ENCODE measurements at places on chromosomes 11 and 22. TPM values are rescaled to one million over a fixed set of nuclear protein-coding genes. Genes with fewer than 3 reads are reported as not detected.

GRCh38 chr11:133946051-133946450 lies 10.7 kb downstream of the IGSF9B start:
- no peak overlapping the region for H3K27ac ChIP-seq
- H3K4me3 ChIP-seq = no peak overlapping the region
- no peak for DNase-seq
- no peaks in the 10 kb centered on the region for H3K27me3 ChIP-seq
- peaks cover 16% of the 10 kb centered on the region for H3K4me1 ChIP-seq

DNA sequence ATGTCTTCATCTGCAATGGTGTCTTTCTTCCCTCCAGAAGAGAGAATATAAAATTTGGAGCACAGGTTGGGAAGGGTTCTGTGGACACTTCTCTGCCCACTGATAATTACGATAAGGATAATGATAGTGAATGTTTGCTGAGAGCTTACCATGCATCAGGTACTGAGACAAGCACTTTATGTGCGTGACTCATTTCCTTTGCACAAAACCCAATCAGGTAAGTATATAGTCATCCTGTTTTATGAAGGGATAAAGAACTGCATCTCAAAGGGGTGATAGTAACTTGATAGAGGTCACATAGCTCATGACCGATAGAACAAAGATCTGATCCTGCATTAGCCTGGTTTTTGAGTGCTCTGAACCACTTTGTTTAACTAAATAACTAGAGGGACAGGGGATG lies 9.4 kb downstream of the DRD2 start:
- no peak for DNase-seq
- no peaks in the 10 kb centered on the region for H3K4me1 ChIP-seq

- no peaks in the 10 kb centered on the region for H3K36me3 ChIP-seq
- DNase-seq = no peak
- H3K27me3 ChIP-seq = no peaks in the 10 kb centered on the region
- no peak overlapping the region for H3K4me3 ChIP-seq
- no peaks in the 10 kb centered on the region for H3K4me1 ChIP-seq
- no peak overlapping the region for H3K27ac ChIP-seq
Observed at GRCh38 chr11:87290304-87290922, 252.7 kb downstream of the TMEM135 start.

DNA sequence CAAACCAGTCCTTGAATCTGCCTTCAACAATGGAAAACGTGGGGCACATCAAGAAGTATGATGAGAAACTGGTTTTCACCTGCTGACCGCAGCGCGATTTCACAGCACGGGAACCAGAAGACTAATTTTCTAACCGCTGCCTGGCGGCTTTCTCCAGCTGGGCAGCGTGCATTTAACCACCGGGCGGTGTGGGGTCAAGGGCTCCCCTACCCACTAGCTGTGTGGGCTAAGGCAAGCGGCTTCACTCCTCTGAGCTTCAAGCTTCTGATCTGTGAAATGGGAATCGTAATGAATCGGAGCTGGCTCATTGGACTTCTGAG lies 4.2 kb downstream of the SHANK2 start:
- H3K4me1 ChIP-seq = no peaks in the 10 kb centered on the region
- no peaks in the 10 kb centered on the region for H3K27me3 ChIP-seq
- H3K36me3 ChIP-seq = no peaks in the 10 kb centered on the region
- H3K27ac ChIP-seq = no peak overlapping the region
- H3K4me3 ChIP-seq = no peak overlapping the region

Gene POU2AF3
- total RNA-seq = not detected
